ENCODE measurements at places on chromosomes 12 and 14. TPM values are rescaled to one million over a fixed set of nuclear protein-coding genes. Genes with fewer than 3 reads are reported as not detected.

BHLHE41 gene
- total RNA-seq, result 0.61 TPM

DNA sequence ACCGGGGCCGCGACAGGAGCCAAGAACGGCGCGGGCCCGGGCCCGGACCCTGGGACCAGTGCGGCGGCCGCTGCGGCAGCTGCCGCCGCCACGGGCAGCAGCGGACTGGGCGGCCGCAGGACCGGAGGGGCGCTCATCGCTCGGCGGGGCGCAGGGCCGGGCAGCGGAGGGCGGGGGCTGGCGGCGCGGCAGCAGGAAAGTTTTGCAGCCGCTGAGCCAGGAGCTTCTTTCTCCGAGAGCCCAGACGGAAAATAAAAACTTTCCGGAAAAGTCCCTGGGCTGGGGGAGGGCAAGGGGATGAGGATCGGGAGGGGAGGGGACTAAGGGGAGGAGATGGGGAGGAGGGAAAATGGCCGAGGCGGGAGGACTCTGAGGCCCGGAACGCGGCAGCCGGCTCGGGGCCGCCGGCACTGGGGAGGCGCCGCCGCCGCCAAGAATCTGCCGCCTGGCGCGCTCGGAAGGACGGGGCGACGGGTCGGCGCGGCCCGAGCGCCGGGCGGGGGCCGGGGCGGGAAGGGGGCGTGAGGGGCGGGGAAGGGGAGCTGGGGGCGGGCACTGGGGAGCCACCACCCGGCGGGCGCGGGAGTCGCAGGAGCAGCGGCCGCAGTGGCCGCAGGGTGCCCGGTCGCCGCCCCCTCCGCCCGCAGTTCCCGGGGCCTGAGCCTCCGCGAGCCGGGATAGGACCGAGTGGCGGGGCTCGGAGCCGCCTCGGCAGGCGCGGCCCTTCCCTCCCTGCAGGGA lies at the start of gene PRKD1:
PRKD1 (minus strand) TSS at position 472 of the 741 bp plus-strand sequence.
- DNase-seq, result no peak

- no peak for DNase-seq
These were observed 138.0 kb downstream of the ZNF664 start for GRCh38 chr12:124111006-124111405.

DNA sequence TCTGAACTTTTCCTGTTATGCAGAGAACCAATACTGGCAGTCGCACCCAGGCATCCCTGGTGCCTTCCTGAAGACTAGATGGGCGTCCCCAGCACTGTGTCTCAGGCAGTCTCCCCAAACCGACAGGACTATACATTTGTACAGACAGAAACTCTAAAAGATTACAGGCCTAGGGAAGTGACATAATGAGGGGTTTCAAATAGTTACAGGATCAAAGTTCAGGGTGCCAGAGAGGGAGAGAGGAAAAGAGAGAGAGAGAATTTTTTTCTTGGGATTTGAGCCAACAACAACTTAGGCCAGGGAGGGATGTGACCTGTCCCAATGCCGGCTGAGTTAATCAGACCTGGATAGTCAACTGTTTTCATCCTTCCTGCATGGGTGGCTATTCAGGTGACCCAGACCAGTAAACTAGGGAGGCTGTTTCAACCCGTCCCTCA lies 9.3 kb upstream of the GMFB start:
- DNase-seq, result no peak

- DNase-seq, result no peak
These were observed 7.3 kb downstream of the PPP2R5E start for GRCh38 chr14:63535918-63536317.

Data from thymus (tissue), 14 donors.